ENCODE measurements at places on chromosomes 5 and 9.
A peak's percentile ranks its signal among the peaks of the same experiment; 100 is the strongest.

DNA sequence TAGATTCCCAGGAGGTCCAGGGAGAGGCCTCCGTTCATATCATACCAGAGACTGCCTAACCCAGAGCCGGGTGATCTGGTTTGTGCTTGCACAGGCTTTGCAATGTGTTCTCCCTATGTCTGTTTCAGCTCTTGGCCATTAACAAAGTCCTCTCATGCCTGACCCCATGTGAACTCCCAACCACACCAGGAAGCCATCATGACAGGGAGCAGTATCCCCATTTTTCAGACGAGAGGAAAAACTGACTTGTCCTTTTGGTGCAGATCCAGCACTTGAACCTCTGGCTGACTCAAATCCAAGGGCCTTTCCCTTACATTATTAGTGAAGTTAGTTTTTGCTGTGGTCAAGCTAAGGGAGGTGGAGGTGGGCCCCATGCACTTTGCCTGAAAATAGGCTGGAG is 58.4 kb downstream of the TEX10 start:
- DNase-seq, result no peak

GRCh38 chr5:149060325-149060724 is 2.5 kb downstream of the SH3TC2 start:
- peak; percentile 64 for DNase-seq

- DNase-seq, result peak; percentile 11
These were observed 46.7 kb upstream of the CER1 start for GRCh38 chr9:14769230-14769571.

DNA sequence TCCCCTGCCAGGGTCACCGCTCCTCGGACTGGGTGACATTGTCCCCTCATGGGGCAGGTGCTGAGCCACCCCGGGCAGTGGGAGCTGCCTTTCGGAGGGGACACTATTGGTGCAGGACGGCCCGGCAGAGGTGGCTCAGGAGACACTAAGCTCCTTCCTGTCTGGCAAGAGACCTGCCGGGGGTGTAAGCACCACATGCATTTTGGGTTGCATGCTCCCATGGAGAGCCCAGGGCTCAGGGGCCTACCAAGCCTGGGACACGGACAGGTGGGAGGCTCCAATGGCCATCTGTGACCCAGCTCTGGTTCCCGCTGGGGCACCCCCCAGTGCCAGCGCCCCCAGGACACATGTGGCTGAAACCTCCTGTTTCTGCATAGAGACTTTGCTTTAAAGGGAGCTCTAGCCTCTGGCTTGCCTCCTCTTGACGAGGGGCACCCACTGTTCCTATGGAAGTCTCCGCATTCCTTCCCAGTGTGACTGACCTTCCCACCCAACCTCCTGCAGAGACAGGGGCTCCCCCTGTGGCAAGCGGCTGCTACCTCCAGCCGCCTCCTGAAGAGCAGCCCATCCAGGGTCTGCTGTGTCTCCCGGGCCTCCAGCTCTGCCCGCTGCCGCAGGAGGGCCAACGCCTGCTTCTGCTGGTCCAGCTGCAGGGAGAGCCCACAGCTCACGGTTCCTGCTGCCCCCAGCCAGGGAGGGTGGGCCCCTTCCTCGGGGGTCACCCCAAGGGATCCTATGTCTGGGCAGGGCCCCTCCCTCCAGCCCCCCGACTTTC is 28.1 kb downstream of the CCDC187 start:
- DNase-seq, result no peak

DNA sequence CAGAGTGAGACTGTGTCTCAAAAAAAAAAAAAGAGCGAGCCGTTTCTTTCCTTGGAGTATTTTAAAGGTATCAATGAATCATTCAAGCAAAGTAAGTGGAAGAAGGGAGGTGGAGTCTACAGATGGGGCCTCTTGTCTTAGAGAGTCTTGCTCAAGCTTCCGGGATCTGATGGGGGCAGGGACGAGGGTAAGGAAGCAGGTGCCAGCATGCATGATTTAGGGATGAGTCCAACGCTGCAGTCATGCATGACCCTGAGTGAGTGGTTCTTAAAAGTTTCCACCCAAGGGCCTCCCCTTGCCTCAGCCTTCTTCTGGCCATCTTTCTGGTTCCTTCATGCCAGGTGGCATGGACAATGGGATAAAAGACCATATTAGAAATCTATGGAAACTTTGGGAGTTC is 79.6 kb downstream of the MYO10 start:
- no peak for DNase-seq

DNA sequence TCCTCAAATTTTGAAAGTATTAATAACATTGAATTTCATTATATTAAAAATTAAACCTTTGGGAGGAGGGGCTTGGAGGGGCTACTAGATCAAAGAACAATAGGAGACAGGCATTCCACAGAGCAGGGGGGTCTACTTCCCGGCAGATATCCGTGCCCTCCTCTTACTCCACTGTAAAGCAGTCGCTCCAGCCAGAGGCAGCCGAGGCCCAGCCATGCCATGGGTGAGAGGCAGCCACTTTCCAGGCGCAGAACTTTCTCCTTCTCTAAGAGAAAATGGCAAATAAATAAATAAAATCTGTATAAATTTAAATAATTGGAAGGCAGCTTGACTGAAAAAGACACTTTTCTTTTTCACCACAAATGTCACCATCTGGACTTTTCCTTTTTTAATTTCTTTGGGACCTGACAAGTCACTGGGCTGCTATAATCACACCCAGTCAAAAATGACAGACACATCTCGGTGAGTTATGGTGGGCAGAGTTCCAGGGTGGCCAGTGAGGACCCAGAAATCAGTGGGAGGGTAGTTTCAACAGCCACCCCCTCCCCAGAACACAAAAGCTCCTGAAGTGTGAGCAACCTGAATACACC is 302.2 kb upstream of the SMARCA2 start:
- DNase-seq, result no peak

DNA sequence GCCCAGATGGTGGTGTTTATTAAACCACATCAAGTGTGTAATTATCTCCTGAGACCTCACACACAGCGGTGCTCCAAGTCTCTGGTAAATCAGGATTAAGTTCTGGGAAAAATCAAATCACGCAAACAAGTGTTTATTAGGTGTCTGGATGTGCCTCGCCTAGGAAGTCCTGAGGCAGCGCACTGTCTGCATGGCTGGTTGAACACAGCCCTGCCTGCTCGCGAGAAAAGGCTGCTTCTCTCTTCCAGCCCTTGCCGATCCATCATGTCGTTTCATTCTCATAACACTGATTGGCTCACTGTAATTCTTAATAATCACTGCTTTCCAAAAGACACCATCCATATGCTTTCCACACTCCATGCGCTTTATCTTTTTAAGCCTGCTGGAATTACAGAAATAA is 229.6 kb upstream of the DAP start:
- no peak for DNase-seq

DNA sequence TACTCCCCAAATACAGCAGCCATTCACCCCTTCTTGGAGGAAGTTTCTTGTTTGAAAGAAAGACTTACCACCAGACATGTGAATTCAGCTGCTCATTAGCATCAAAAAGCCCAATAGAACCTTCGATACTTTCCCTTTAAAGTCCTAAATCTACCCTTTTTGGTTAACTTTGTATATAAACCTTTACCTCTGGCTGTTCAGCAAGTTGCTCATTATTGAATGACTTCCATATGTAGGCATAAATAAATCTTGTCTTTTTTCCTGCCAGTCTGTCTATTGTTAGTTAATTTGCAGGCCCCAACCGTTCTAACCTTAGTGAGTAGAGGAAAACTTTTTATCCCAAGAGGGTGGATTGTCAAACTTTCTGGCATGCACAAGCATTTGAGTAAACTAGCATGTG is 27.9 kb upstream of the FBXL17 start:
- DNase-seq, result no peak

GRCh38 chr5:116799401-116799800 is 224.8 kb upstream of the SEMA6A start:
- no peak for DNase-seq

DNA sequence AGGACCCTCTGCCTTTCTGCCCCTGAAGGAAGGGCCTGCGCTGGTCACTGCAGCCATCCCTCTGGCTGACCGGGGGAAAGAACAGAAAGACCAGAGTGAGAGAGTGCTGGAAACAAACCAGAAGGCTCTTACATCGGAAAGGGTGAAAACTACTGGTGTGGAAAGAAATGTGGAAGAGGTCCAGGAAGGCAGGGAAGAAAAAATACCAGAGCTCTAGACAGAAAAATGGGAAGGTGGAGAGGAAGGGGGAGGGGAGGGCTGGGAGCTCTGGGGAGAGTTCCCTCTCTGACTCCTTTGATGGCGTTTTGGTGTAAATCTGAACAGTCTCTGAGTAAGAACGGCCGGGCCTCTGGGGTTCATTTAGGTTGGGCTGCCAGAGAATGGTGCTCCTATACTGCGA is 47.7 kb downstream of the COL23A1 start:
- DNase-seq, result no peak

GRCh38 chr5:97657239-97657638 is 474.2 kb upstream of the RIOK2 start:
- no peak for DNase-seq

DNA sequence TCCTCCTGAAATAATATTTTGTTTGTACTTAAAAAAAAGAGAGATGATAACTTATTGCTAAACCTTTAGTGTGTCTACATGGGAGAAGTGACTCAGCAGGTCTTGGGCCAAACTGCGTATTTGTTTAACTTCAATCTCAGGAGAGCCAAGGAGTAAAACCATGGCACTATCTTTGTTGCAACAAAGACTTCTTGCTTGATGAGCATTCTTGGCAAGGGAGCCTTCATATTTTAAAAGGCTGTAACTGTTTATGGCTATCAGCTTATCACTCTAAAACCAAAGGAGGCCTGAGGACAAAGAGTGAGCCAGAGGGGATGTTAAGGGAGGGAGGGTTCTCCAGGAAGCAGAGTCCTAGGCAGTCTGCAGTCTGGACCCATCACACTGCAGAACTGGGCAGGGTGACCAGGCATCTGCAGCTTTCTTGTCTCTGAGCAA is 216.2 kb upstream of the S1PR3 start:
- DNase-seq, result no peak

DNA sequence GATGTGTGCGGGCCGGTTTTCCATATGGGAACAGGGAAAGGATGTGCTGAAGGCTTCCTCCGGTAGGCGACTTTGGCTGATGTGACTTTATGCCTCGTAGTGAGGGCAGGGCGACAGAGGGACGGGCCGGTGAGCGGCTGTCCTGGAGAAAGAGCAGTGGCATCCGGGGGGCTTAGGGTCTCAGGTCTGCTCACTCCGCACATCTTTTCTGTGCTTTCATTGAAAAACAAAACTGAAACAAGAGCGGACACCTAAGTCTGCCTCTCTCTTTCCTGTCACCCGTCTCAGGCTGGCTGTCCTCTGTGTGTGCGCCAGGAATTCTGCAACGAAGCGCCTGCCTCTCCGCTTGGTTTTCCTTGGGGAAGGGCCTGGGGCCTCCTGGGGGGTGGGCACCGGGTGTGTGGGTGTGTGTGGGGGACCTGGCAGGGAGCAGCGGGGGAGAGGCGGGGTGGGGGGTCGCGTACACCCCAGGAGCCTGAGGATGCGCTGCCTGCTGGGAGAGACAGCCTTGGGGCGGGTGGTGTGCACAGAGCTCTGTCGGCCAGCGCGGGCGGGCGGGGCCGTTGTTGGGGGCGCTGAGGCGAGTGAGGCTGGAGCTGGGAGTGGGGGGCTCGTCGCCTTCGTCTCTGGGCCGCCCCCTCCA is 580 bp upstream of the PRRX2 start:
- no peak for DNase-seq

DNA sequence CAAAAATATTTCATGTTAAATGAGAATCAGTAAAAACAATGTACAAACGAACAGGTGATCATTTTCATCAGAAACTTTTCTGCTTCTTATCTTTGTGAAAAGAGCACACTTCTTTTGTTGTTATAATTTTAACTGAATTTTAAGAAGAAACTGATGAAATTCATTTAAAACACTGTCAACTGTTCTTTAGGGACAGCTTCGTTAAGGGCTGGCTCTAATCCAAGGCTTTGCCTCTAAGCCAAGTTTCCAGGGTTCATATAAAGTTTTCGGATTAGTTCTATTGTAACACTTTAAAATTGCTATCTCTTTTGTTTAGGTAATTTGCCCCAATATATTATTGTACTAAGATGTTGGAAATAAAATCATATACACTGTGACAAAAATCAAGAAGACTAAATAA is 559.2 kb downstream of the TUSC1 start:
- no peak for DNase-seq

DNA sequence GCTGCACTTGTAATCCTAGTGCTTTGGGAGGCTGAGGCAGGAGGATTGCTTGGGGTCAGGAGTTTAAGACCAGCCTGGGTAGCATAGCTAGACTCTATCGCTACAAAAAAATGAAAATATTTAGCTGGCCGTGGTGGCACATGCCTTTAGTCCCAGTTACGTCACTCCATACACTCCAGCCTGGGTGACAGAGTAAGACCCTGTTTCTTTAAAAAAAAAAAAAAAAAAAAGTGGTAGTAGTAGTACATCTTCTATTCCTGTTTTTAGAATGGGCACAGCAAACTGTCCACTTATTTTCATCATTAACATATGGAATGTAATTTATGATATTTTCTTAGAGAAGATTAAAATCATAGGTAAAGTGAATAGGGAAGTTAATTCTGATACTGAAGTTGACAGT is 48.2 kb downstream of the TRIO start:
- no peak for DNase-seq

DNA sequence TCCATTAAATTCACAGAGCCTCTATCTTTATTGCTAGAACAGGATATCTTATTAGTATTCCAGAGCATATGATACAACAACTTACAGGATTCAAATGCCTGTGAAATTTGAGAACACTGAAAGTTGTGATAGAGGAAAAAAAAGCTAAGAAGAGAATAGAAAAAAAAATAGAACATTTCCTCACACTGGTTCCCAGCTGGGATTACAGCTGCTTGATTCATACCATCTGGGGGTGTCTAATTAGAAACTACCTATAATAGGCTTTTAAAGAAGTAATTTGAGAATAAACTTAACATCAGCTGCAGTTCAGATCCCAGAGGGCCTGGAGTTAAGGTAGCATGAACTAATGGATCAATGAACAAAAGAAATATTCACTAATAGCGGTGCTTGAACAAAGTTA is 922.0 kb downstream of the CDH12 start:
- DNase-seq, result no peak

- DNase-seq, result no peak
These were observed 45.2 kb upstream of the HMCN2 start for GRCh38 chr9:130220352-130220751.

GRCh38 chr5:56003679-56004078 is 8.9 kb upstream of the IL6ST start:
- DNase-seq, result no peak

DNA sequence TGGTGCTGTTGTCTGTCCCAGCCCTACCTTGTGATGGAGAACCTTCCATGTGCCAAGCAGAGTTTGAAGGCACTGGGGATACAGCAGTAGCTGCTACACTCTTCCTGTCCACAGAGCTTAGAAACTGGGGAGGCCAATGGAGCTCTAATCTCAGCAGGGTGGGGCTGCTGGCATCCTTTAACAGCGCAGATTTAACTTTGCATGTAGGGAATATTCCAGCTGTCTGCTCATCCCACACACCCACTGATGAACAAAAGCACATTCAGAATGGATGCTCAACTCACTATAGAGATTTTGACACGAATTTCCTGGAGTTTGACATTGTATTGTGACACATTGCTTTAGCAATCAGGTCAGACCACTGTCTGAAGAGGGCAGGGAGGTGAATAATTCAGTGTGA is 49.0 kb downstream of the TMEM215 start:
- no peak for DNase-seq

All from Kasumi-1 (cell line).